Mammary microvascular endothelial cell (primary cell): ENCODE measurements at places on chromosomes 2 and 18. TPM values are rescaled to one million over a fixed set of nuclear protein-coding genes. Genes with fewer than 3 reads are reported as not detected.

The DUSP19 gene
- total RNA-seq = 3.1 and 4.5 TPM in 2 replicates

The PTPRM gene
- 30.7 and 36.9 TPM in 2 replicates for total RNA-seq

The FTCDNL1 gene
- 0.93 and 1.9 TPM in 2 replicates for total RNA-seq

The COL4A3 gene
- total RNA-seq = not detected in 2 replicates

The SPP2 gene
- total RNA-seq = not detected in 2 replicates

The DCC gene
- total RNA-seq = not detected in 2 replicates

The PSD4 gene
- 0.25 and 0.33 TPM in 2 replicates for total RNA-seq

The SKOR2 gene
- not detected in 2 replicates for total RNA-seq

The KCNIP3 gene
- total RNA-seq = 0.15 TPM in 1 of 2 replicates, not detected in the other

The PSMA8 gene
- total RNA-seq = not detected in 2 replicates

The POMC gene
- 6.3 and 7.2 TPM in 2 replicates for total RNA-seq

The RTP5 gene
- not detected in 2 replicates for total RNA-seq

The PNO1 gene
- total RNA-seq = 21.7 and 23.5 TPM in 2 replicates

The EFHD1 gene
- total RNA-seq = 0.20 TPM in 1 of 2 replicates, not detected in the other

The COBLL1 gene
- total RNA-seq = 17.7 and 17.9 TPM in 2 replicates

The SLC4A5 gene
- total RNA-seq = 0.05 and 0.07 TPM in 2 replicates

The RAD51AP2 gene
- total RNA-seq = not detected in 2 replicates

The SEMA4F gene
- total RNA-seq = 3.7 and 5.0 TPM in 2 replicates

The SLC40A1 gene
- 2.9 and 3.1 TPM in 2 replicates for total RNA-seq

The ZNF532 gene
- 37.4 and 50.4 TPM in 2 replicates for total RNA-seq

The NEB gene
- total RNA-seq = 0.20 and 0.30 TPM in 2 replicates

The HOXD12 gene
- not detected in 2 replicates for total RNA-seq

The TMEM247 gene
- total RNA-seq = not detected in 2 replicates

The DBI gene
- total RNA-seq = 190 and 215 TPM in 2 replicates

The AKAIN1 gene
- total RNA-seq = not detected in 2 replicates

The CHRND gene
- total RNA-seq = not detected in 2 replicates

The EML6 gene
- 0.13 and 0.89 TPM in 2 replicates for total RNA-seq

The CDH7 gene
- total RNA-seq = not detected in 2 replicates

The ADAM23 gene
- 4.9 and 5.0 TPM in 2 replicates for total RNA-seq

The CYP26B1 gene
- total RNA-seq = 18.0 and 19.7 TPM in 2 replicates

The PREB gene
- total RNA-seq = 46.3 and 47.0 TPM in 2 replicates

The LYPD6 gene
- 2.6 and 3.9 TPM in 2 replicates for total RNA-seq

The ERMN gene
- total RNA-seq = not detected in 2 replicates

The PLEKHM3 gene
- total RNA-seq = 3.3 and 4.2 TPM in 2 replicates

The TMEM17 gene
- 1.4 and 2.0 TPM in 2 replicates for total RNA-seq

The SERPINB13 gene
- total RNA-seq = not detected in 2 replicates

The FHOD3 gene
- total RNA-seq = 0.05 TPM in 1 of 2 replicates, not detected in the other

The AQP12A gene
- total RNA-seq = not detected in 2 replicates

The MAP3K19 gene
- not detected in 2 replicates for total RNA-seq

The SLC8A1 gene
- 0.13 and 0.34 TPM in 2 replicates for total RNA-seq
